ENCODE measurements at places on chromosomes 5 and 9. TPM values are rescaled to one million over a fixed set of nuclear protein-coding genes. Genes with fewer than 3 reads are reported as not detected.

The APC gene
- total RNA-seq: 57.3 TPM

The PCDHGC4 gene
- 2.5 TPM for total RNA-seq

The ARAP3 gene
- 10.3 TPM for total RNA-seq

The SPINK6 gene
- total RNA-seq: not detected

The GABBR2 gene
- 2.8 TPM for total RNA-seq

The SLCO4C1 gene
- under 0.01 TPM for total RNA-seq

The C8G gene
- not detected for total RNA-seq

The OR1N1 gene
- not detected for total RNA-seq

All from melanocyte of skin (primary cell).